ENCODE measurements at places on chromosomes 2 and 18. TPM values are rescaled to one million over a fixed set of nuclear protein-coding genes. Genes with fewer than 3 reads are reported as not detected.

CTNNA2 gene
- total RNA-seq, result 0.25 TPM

AQP12B gene
- total RNA-seq, result not detected

CAPG gene
- total RNA-seq, result 105 TPM

TGFA gene
- 7.0 TPM for total RNA-seq

TMEM198 gene
- 1.2 TPM for total RNA-seq

TMEM163 gene
- total RNA-seq, result 0.12 TPM

NDUFB3 gene
- total RNA-seq, result 134 TPM

LCLAT1 gene
- total RNA-seq, result 17.0 TPM

LHCGR gene
- total RNA-seq, result not detected

CFAP65 gene
- total RNA-seq, result 0.14 TPM

CNTNAP5 gene
- not detected for total RNA-seq

CXCR1 gene
- total RNA-seq, result not detected

NGEF gene
- 19.1 TPM for total RNA-seq

DCDC2C gene
- total RNA-seq, result 0.36 TPM

TOGARAM2 gene
- 0.08 TPM for total RNA-seq

AMER3 gene
- total RNA-seq, result not detected

MSTN gene
- not detected for total RNA-seq

RAB6D gene
- not detected for total RNA-seq

CDKL4 gene
- not detected for total RNA-seq

MRO gene
- 0.16 TPM for total RNA-seq

TTN gene
- 0.03 TPM for total RNA-seq

TUBA4B gene
- total RNA-seq, result 0.56 TPM

OBSL1 gene
- total RNA-seq, result 23.3 TPM

RELCH gene
- total RNA-seq, result 13.3 TPM

SNTG2 gene
- total RNA-seq, result not detected

TCF4 gene
- total RNA-seq, result 2.5 TPM

DNAH7 gene
- 0.76 TPM for total RNA-seq

DSC3 gene
- total RNA-seq, result 1.8 TPM

DNAJC5G gene
- total RNA-seq, result not detected

EFR3B gene
- total RNA-seq, result 16.8 TPM

KIF3C gene
- total RNA-seq, result 52.0 TPM

G6PC2 gene
- not detected for total RNA-seq

FZD7 gene
- 6.9 TPM for total RNA-seq

KCNG2 gene
- total RNA-seq, result not detected

DLGAP1 gene
- total RNA-seq, result not detected

MOGAT1 gene
- total RNA-seq, result not detected

ALPI gene
- total RNA-seq, result not detected

SERPINB11 gene
- not detected for total RNA-seq

PXDN gene
- total RNA-seq, result 10.8 TPM

ABHD1 gene
- 1.9 TPM for total RNA-seq

KDM3A gene
- 39.9 TPM for total RNA-seq

DSG1 gene
- total RNA-seq, result not detected

LINC00305 gene
- total RNA-seq, result not detected

IMPACT gene
- 13.9 TPM for total RNA-seq

HNMT gene
- 0.68 TPM for total RNA-seq

EMX1 gene
- 0.20 TPM for total RNA-seq

MPP4 gene
- total RNA-seq, result 0.14 TPM

LCT gene
- 0.05 TPM for total RNA-seq

RESP18 gene
- not detected for total RNA-seq

NOSTRIN gene
- 1.6 TPM for total RNA-seq

ONECUT2 gene
- 0.41 TPM for total RNA-seq

EEF1B2 gene
- total RNA-seq, result 1,044 TPM

TPGS2 gene
- total RNA-seq, result 89.0 TPM

COL3A1 gene
- total RNA-seq, result 0.27 TPM

D2HGDH gene
- total RNA-seq, result 12.6 TPM
